ENCODE measurements at places on chromosomes 7 and 10. TPM values are rescaled to one million over a fixed set of nuclear protein-coding genes. Genes with fewer than 3 reads are reported as not detected.

GRCh38 chr7:121328508-121329190 is at the start of gene WNT16:
Gene WNT16 (plus strand): TSS chr7:121329000. CDS start chr7:121329293, 293 bp downstream.
- H3K27ac ChIP-seq = no peak within 1 kb of the TSS
- H3K4me1 ChIP-seq = peaks cover 17% of the 10 kb centered on the region
- no peaks in the 10 kb centered on the region for H3K36me3 ChIP-seq
- H3K27me3 ChIP-seq = no peaks in the 10 kb centered on the region
- H3K4me3 ChIP-seq = peak within 1 kb of the TSS; percentile 29

DNA sequence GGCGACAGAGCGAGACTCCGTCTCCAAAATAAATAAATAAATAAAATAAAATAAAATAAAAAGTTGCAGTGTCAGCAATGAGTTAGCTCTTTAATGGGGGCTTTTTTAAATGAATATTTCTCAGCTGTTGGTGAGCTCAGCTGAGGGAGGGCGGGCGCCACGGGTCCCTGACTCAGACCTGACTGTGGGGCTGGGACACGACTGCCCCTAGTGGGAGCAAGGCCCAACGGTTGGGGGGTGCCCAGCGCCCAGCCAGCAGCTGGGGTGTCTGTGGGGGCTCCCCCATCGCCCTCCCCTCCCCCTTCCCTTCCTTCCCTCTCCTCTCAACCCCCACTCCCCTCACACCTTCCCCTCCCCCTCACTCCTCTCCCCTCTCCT is 46.6 kb downstream of the PWWP2B start:
- no peak overlapping the region for H3K27ac ChIP-seq
- no peaks in the 10 kb centered on the region for H3K27me3 ChIP-seq
- no peak overlapping the region for H3K4me3 ChIP-seq
- H3K4me1 ChIP-seq = peaks cover 22% of the 10 kb centered on the region

- DNase-seq = peak; percentile 18
- peak overlapping the region; percentile 46 for H3K4me3 ChIP-seq
- no peaks in the 10 kb centered on the region for H3K27me3 ChIP-seq
- peak overlapping the region; percentile 80 for H3K27ac ChIP-seq
- no peaks in the 10 kb centered on the region for H3K36me3 ChIP-seq
Observed at GRCh38 chr10:95183271-95184230, 10.5 kb upstream of the ACSM6 start.

- no peak for DNase-seq
- H3K36me3 ChIP-seq = no peaks in the 10 kb centered on the region
- peak overlapping the region; percentile 68 for H3K27ac ChIP-seq
- peaks cover 14% of the 10 kb centered on the region for H3K4me1 ChIP-seq
- H3K4me3 ChIP-seq = no peak overlapping the region
Observed at GRCh38 chr7:54811041-54811845, 52.2 kb upstream of the SEC61G start.

PTPN12 gene
- total RNA-seq = 97.9 TPM
